ENCODE measurements at places on chromosomes 2 and 18.

DNA sequence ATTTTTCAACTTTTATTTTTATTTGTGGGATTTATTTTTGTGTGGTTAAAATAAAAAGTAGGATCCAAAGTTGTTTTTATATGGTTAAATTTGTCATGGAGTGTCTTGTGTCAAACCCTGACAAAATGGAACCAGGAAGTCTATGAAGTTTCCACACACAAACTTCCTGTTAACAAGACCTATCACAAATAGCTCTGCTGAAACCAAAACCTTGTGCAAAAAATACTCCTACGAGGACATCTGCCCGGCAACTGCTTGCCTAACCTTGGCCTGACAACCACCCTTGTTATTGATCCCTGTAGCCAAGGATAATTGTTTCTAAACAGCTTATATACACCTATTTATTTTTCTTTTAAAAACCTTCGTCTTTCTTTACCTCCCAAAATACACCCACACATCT lies 389.6 kb downstream of the TRIB2 start:
- DNase-seq = no peak

- no peak for DNase-seq
Observed at GRCh38 chr18:70126832-70127231, 78.7 kb downstream of the RTTN start.

- no peak for DNase-seq
Observed at GRCh38 chr2:241817126-241817820, 8.3 kb downstream of the NEU4 start.

DNA sequence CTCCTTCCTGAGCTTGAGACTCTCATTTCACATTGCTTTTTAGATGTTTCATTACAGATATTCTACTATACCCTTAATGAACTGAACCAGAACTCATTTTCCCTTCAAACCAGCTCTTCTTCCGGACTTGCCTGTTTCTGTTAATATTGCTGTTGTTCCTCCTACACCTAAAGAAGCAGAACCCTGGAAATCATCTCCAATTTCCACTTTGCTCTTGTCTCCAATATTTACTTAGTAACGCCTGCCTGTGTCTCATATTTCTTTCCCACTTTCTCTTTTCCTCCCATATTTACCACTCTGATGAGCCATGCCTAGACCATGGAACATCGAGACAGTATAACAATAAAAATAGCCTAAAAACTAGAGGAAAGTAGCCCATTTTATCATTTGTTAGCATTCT lies 17.9 kb upstream of the GMCL1 start:
- DNase-seq = no peak

GRCh38 chr2:17719562-17720371 lies 33.8 kb downstream of the SMC6 start:
- DNase-seq = peak; percentile 19

DNA sequence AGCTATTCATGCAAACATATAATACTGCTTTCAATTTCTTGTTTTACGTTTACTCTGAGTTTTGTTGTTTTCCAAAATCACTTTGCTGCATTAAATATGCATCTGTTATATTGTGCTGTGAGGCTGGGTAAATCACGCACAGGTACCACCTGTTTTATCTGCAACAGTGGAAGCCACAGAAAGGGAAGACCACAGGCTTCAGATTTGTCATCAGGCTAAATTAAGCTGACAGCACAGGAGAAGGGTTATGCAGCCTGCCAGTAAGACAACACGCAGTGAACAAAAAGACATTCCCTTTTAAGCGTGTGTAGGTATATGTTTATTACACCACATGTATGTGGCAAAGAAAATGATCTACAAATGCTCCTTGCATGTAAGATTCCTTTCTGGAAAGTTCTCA lies 38.2 kb downstream of the ZNF516 start:
- DNase-seq = no peak

- no peak for DNase-seq
Observed at GRCh38 chr2:128371648-128372345, 53.1 kb upstream of the HS6ST1 start.

- peak; percentile 16 for DNase-seq
Observed at GRCh38 chr2:71156573-71156972, 26.1 kb downstream of the MPHOSPH10 start.

GRCh38 chr2:19207452-19207851 lies 151.0 kb downstream of the OSR1 start:
- no peak for DNase-seq

DNA sequence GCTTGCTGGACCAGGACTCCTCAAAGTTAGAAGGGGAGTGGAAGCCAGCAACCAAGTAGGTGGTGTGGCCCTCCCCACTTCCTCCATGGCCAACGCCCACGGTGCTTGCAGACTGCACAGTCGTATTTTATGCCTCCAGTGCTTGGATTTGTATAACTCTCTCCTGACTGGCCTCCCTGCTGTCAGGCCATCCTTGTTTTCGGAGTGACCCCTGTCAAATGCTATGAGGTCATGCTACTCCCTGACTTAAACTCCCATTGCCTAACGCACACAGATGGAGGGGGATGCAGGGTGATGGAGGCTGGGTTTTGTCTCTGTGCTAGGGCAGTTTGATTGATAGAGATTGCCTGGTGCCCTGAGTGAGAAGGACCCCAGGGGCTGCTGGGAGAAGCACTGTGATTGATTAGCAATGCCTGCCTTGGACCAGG lies 36.1 kb downstream of the GLI2 start:
- no peak for DNase-seq

GRCh38 chr2:64692401-64692800 lies 38.7 kb upstream of the SERTAD2 start:
- no peak for DNase-seq

DNA sequence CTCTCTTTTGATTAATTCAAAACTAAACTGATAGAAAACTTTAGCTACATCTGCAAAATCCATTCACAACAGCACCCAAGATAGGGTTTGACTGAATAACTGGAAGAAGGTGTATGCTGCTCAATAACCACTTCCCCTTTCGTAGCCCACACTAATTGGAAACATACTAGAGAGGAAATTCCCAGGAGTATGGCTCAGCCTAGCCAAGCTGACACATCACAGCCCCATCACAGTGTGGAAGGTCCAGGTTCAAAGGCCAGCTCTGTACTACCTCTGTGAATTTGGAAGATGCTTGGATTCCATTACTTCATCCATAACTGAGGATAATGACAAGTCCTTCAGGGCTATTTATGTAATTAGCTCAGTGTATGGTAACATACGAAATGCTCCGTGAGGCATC lies 185.4 kb downstream of the FBXO15 start:
- DNase-seq = no peak

GRCh38 chr2:160246356-160246755 lies 46.3 kb upstream of the ITGB6 start:
- peak; percentile 49 for DNase-seq

DNA sequence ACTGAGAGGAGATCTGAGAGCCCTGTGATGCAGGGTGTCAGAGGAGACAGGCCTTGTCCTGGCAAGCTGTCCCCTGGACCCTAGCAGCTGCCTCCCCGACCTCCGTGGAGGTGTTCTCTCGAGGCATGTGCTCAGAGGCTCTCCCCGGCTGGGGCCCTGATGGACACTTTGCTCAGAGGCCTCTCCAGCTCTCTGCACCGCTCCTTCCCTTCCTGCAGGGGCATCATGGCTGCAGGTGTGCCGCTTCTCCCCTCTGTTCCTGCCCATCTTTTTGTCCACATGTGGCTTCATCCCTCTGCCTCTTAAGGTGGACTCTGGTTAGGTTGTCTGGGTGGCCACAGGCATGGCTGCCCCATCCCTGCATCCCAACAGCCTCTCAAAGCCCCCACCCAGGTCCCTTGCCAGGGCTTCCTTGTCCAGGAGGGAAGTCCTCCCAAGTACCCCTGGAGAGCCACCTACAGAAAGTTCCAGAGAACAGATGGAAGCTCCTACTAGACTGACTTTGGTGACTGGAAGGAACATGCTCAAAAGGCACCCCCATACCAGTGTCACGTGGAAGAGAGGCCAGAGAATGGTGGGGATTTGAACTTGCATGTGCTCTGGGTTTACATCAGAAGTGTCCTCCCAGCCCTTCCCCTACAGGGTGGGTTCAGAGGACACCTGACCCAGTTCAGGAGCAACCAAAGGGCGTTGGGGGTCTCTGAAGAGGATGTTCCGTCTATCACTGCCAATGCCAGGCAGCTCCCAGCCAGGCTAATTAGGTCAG lies 120.4 kb downstream of the KLHL29 start:
- no peak for DNase-seq

GRCh38 chr2:183995632-183996031 lies 602.7 kb upstream of the ZNF804A start:
- DNase-seq = peak; percentile 26

- DNase-seq = no peak
Observed at GRCh38 chr2:2939078-2939795, 438.4 kb downstream of the EIPR1 start.

GRCh38 chr2:234631646-234632514 lies 135.0 kb upstream of the ARL4C start:
- DNase-seq = no peak

DNA sequence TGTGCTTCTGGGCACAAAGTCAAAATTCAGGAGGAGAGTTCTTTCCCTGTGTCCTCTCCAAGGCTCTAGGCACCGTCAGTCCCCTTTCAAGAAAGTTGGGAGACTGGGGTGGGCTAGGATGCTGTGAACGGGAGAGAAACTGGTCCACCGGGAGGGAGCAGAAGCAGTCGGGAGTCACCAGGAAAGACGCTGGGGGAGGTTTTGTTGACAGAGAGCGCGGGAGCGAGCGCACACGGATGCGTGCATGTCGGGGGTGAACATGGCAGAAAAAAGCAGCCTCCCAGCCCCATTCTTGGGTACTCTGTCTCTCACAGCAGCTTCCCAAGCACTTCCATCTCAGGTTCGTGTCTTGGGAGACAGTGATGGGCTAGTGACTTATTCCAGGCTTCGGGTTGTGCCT lies 97.1 kb upstream of the PXDN start:
- DNase-seq = no peak

DNA sequence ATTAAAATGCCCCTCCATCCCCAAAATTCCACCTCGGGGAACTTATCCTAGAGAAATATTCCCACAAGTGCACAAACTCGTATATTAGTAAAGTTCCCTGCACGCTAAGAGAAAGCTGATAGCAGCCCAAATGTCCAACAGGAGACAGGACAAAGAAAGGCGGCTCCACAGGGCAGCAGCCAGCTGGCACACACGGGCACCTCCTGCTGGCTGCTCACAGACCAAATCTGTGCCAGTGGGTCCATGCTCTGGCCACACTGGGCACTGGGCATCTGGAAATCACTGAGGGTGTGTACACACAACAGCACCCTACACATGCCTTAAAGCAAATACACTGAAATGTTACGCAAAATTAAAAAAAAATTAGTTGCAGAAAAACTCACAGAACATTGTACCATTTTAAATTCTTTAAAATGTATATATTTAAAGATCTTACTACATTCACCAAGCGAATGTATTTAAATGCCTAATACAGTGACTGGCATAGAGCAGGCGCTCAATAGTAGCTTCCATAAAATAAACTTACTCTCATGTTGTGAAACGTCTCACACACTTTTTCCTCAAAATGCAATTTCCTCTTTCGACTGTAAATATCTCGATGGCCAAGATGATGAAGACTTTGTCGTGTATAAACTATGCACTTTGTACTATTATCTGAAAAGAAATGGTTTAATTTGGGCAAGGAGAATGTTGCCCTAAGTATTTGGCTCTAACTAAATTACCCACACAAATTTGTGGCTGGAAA lies 19.4 kb downstream of the ZNF516 start:
- no peak for DNase-seq

GRCh38 chr2:239255628-239256349 lies 145.0 kb downstream of the HDAC4 start:
- DNase-seq = no peak
